ENCODE measurements at places on chromosomes 7 and 10.

GRCh38 chr7:140458916-140459315, 20.4 kb downstream of the MKRN1 start:
- no peak for DNase-seq

GRCh38 chr10:649798-650440, 39.5 kb downstream of the DIP2C start:
- DNase-seq = no peak

DNA sequence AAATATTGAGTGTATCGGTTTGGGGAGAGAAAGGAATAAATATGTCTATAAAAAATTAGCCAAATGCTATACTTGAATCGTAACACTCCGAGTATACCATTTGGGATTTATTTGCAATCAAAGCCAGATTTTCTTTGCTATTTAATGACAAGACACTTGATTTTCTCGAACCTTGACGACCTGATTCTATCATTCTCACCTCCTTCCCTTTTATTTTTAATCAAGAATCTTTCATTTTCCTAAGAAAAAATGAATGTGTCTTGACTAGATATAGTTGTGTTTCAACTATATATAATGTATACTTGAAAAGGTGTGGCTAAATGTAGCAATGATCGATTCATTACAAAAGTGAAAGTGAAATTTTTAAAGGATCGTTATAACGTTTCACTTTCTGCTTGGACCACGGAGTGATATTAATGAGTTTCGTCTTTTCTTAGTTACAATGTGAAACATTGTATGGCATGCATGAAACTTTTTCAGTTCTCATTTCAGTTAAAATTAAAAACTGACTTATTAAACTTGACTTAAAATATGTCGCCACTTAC, 562 bp downstream of the NUB1 start:
- DNase-seq = no peak

DNA sequence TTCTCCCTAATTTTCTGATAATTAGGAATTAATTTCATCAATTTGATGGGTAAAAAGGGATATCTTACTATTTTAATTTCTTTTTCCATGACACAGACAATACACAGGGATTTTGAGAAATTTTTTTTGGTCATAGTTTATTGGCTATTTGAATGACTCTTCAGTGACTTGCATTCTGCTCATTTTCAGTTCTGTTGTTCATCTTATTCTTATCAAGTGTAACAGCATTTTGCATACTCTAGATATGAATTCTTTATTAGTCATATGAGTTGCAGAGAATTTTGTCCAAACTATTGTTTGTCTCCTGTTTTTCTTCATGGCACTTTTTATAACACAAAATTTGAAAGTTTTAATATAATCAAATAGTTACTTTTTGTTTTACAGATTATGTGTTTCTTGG, 41.7 kb downstream of the MKLN1 start:
- DNase-seq = no peak

DNA sequence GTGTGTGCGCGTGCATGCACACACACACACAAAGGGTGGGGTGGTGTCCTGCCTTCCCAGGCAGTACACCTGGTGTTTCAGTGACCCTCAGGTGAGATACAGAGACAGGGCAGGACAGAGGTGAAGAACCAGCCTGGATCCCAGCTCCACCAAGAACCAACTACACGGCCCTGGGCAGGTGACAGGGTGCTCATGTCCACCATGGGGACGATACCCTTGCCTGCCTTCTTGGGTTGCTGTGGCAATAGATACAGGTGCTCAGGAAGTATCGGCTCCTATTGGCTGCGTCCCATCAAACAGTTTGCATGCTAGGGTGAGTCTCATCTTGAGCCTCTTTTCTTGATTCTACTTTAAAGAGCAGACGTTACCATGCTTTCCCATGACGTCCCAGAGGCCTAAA, 33.7 kb upstream of the CXCL12 start:
- no peak for DNase-seq

GRCh38 chr7:75823198-75823910, 9.7 kb upstream of the CCL24 start:
- DNase-seq = peak; percentile 55

DNA sequence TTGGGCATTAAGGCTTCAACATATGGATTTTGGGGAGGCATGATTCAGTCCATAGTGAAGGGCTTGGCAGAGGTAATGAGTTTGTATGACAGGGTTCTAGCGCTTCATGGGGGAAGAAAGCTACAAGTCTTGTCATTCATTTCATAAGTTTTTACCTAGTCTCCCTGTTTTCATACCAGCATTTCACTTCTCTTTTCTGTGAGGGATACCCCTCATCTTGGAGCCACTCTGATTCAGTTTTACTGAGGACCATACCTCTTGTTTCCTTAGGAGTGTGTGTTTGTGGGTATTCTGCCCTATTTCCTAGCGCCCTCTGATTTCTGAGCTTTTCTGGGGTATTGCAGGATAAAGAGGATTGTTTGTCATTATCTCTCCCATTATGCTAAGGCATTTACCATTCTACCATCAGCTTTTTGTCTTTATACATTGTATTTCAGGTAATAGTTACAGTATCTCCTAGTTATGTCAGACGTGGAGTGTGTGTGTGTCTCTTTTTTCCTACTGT, 6.8 kb downstream of the RSBN1L start:
- DNase-seq = no peak

DNA sequence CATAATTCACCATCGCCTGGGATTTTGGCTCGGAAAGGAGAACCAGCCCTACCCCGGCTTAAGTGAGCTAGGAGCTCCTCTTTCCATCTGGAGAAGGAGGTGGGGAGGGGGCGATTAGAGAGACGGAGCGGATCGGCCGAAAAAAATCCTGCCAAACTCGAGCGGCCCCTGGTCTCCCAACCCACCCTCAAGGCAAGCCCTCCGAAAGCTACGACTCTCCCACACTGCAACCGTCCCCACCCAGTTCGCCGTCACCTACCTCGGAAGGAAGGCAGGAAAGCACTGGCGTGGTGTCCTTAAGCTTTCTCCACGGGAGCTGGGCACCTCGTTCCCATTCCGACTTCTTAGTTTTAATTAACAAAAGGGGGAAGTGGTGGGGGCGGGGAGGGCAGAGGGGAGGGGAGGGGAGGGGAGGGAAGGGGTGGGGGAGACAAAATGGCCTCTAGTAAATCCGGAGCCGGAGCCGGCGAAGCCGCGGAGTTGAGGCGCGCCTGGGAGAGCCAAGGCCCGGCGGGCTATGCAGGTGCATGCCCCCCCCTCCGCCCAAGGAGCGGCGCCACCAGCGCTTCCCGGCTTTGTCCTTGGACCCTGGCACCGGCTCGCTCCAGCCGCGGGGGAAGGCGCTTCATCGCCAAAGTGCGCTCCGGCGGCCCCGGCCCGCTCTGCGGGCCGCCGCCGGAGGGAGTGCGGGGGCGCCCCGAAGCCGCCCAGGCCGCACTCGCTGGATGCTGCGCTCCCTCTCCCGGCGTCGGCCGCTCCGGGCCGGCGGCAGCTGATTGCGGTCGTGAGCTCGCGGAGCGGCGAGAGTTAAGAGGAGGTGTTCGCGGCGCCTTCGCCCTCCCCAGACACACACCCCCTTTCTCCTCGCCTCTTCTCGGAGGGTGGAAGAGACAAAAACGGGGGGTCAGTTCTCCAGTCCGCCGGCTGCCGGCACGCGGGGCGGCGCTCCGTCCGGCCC, at the start of gene LRRC4:
TSS of gene LRRC4 (minus strand) at position 784 of the 958 bp plus-strand sequence. CDS start 797 bp downstream, outside the sequence.
- no peak for DNase-seq

- no peak for DNase-seq
These were observed 131.5 kb downstream of the ATE1 start for GRCh38 chr10:121796342-121796741.

- DNase-seq = no peak
These were observed 29.5 kb downstream of the CDCA7L start for GRCh38 chr7:21916176-21916575.

DNA sequence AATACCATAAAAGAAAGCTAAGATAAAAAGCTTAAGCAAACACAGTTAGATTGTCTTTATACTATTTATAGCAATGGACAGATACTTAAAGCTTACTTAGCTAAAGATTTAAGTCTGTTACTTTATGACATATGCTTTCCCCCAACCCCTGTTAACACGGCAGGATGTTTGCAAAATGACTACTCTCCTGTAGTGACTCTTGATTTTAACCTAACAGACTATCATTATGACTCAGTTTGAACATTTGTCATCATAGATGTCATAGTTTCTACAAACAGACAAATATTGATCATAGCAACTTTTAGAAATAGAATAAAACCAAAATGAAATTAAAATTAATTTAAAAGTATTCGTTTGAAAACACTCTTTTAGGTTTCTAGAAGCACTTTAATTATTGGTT, 7.8 kb upstream of the COMMD3 start:
- DNase-seq = no peak

DNA sequence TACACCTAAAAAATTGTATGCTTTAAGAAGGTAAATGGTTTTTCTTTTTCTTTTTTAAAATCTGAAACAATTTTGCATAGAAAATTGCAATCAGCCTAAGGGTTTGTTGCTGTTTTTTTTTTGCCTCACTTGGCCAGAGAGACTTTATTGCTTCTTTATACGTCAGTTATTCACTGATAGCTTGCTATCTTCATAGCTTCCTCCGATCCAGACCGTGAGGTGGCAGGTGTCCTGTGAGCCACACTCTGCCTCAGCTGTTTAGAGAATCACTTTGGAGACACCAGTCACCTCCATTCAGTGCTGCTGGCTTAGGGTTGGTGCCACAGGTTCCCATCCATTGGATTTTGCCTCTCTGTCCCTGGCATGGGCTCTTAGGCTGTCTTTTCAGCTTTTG, 68.0 kb downstream of the HHEX start:
- no peak for DNase-seq

DNA sequence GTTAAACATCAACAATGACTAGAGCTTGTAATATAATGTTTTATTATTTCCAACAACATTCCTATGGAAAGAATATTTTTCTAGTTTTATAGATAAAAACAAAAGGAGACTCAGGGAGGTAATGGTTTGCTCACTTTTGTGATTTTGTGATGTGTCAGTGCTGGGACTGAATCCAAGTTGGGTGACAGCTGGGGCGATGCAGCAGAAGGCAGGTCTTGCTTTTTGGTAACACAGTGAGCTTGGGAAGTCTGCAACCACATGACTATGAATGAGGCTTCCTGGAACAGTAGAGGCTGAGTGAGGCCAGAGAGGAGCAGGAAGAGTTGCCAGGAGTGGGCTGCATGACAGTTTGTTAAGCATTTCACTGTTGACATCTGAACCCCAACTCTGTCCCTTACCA, 4.9 kb upstream of the YKT6 start:
- DNase-seq = no peak

- DNase-seq = no peak
These were observed 201.8 kb downstream of the XPNPEP1 start for GRCh38 chr10:109721453-109722064.

DNA sequence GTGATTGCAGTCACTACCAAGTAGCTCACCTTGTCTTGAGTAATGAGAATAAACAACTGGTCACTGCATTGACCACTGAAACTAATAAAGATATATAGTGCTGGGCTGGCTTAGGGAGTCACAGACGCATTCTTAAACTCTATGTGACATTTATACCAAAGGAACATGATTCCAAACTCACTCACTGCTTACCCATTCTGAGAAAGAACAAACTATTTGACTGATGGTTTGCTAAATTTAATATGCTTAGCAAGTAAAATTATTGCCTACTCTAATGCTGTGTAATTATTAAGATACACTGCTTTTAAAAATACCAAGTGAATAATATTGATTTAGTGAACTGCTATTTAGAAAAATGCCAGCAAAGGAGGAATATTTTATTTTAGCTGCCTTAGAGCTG, 191.1 kb downstream of the LRMDA start:
- no peak for DNase-seq

- DNase-seq = no peak
These were observed 167.1 kb upstream of the ADO start for GRCh38 chr10:62637249-62638061.

DNA sequence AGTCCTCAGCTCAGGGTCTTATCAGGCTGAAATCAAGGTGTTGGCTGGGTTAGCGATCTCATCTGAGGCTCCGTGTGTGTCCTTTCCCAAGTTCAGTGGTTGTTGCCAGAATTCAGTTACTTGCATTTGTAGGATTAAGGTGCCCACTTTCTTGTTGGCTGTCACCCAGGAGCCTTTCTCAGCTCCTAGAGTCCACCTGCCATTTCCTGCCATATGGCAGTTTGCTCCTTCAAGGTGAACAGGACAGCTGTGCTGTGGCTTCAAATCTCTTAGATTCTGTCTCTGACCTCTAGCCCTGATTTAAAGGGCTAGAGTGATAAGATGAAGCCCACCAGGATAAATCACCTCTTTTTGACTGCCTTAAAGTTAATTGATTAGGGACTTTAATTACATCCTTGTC, 1.0 kb upstream of the HIF1AN start:
- DNase-seq = no peak

DNA sequence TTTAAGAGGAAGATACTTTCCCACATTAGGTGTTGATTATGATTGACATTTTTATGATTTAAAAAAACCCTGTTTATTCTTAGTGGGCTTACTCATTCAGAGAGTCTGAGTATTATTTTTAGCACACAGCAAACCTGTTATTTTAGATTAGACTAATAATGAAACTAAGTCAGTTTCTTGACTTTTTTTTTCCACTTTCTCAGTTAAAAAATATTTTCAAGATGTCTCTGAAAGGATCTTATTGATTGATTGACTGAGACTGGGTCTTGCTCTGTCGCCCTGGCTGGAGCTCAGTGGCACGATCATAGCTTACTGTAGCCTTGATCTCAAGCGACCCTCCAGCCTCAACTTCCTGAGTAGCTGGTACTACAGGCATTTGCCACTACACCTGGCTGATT, 20.4 kb upstream of the INPP5F start:
- DNase-seq = no peak

GRCh38 chr7:7104314-7104698, 78.0 kb upstream of the C1GALT1 start:
- DNase-seq = no peak

DNA sequence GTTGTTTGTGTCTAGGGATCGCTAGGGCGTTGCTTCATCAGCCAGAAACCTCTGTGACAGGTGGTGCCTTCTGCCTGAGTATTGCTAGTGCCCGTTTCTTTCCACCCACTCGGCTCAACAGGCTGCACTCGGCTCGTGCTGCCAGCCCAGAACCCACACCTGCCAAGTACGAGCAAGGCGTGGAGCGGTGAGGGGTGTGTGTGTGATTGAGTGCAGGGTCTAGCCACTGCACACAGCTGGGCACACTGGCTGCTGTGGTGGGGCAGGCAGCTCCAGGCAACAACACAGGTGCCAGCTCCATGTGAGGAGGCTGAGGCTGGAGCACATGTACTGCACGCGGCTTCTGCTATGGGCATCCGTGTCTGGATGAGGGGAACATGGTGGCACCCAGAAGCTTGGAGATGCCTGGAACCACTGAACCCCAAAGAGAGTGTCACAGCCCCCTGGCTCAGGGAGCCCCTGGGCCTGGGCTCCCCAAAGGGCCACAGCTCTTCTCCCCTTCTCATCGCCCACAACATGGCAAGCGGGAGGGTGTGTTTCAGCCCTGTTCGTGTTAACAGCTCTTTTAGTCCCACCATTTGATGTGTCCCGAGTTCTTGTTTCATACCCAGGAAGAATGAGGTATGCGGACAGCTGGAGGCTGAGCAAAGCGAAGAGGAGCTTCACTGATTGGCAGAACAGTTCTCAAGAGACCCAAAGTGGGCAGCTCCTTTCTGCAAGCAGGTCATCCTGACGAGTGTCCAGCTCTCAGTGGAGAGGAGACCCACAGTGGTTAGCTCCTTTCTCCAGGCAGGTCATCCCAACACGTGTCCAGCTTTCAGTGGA, 78.1 kb downstream of the HDAC9 start:
- DNase-seq = no peak

Data from H54 (cell line).